Hematopoietic multipotent progenitor cell treated with erythropoietin and hydrocortisone succinate and interleukin-3 and kit ligand, for 4 days (in vitro differentiated cells): ENCODE measurements at places on chromosomes 2 and 18.
A peak's percentile ranks its signal among the peaks of the same experiment; 100 is the strongest.

- no peak for DNase-seq
Measured at GRCh38 chr2:179715871-179716270, 145.5 kb downstream of the ZNF385B start.

DNA sequence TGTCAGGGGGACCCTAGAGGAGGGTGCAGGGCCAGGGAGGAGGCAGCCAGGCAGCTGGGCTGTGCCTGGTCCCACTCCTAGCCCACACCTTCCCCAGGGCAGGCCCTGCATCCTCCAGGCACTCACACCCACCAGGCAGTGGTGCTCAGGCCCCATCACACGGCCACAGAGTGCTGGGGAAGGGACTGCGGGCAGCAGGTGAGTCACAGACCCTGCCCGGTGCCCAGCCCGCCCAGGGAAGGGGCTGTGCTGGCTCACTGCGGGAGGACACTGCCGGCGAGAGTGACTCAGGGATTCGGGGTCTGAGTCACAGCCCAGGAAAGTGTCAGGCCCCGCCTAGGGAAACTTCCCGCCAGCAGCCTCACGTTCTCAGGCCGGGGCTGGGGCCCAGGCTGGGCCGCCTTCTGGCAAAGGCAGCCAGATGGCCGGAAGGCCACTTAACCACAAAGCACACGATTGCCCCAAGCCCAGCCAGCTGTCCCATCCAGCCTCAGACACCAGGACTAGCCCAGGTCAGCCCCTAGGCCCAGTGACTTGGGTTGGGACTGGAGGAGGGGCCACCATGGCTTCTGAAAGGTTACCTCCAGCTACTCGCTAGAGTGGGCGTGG is 42.2 kb downstream of the BIN1 start:
- peak; percentile 95 for DNase-seq

- no peak for DNase-seq
Measured at GRCh38 chr2:190819840-190820301, 60.8 kb upstream of the GLS start.

- DNase-seq = peak; percentile 84
Measured at GRCh38 chr2:179410552-179411356, 146.1 kb upstream of the SESTD1 start.

- peak; percentile 86 for DNase-seq
Measured at GRCh38 chr18:3213300-3214059, 6.3 kb downstream of the MYOM1 start.

GRCh38 chr2:216576616-216577015 is 56.6 kb upstream of the IGFBP2 start:
- DNase-seq = no peak

GRCh38 chr2:64463781-64464180 is 9.8 kb downstream of the LGALSL start:
- no peak for DNase-seq

- DNase-seq = no peak
Measured at GRCh38 chr2:235709124-235709813, 215.4 kb downstream of the AGAP1 start.

- no peak for DNase-seq
Measured at GRCh38 chr18:32975163-32975436, 202.3 kb upstream of the KLHL14 start.

- no peak for DNase-seq
Measured at GRCh38 chr2:167052825-167053224, 164.5 kb downstream of the XIRP2 start.

GRCh38 chr2:98140210-98140609 is 53.2 kb downstream of the VWA3B start:
- no peak for DNase-seq

GRCh38 chr18:55484773-55485172 is 103.2 kb downstream of the TCF4 start:
- DNase-seq = no peak

- DNase-seq = no peak
Measured at GRCh38 chr2:84768840-84769239, 112.0 kb downstream of the TRABD2A start.

DNA sequence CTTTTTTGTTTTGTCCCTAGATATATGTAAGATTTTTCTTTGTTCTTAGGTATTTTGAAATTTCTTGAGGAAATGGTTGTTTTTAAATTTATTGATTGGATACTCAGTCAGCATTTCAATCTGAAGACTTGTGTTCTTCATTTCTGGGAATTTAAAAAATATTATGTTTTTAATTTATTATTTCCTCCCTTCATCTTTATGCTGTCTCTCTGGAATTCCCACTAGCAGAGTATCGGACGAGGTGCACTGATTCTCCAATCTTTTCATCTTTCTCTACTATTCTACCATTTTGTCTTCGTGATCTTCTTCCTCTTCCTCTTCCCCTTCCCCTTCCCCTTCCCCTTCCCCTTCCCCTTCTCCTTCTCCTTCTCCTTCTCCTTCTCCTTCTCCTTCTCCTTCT is 12.3 kb downstream of the SCTR start:
- no peak for DNase-seq

GRCh38 chr2:128645631-128646030 is 327.0 kb upstream of the HS6ST1 start:
- DNase-seq = no peak

GRCh38 chr2:160062292-160063005 is at the start of gene PLA2R1:
PLA2R1 (minus strand) TSS chr2:160062615; CDS start chr2:160062403, 212 bp downstream.
- peak; percentile 20 for DNase-seq

DNA sequence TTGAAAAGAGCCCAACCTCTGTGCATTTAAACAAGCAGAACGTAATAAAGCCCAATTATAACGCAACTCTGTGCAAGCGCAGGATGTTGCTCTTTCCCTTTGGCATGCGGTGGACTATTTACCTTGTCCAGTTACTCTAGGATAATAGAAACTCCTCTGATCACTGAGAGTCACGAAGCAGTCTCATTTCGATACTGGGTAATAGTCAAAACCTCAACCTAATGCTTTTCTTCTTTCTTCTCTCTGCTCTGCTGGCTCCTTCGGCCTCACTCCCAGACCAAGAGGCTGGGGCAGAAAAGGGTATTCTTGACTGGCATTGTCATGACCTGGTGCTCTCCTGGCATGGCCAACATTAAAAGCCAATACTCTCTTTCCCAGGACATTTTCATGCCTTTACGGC is 89.7 kb upstream of the GCFC2 start:
- DNase-seq = no peak

GRCh38 chr2:48045613-48046012 is 139.3 kb upstream of the FBXO11 start:
- DNase-seq = no peak

GRCh38 chr2:223068071-223068470 is 16.1 kb downstream of the KCNE4 start:
- DNase-seq = no peak

GRCh38 chr18:332721-333510 is 65.1 kb upstream of the THOC1 start:
- DNase-seq = no peak

DNA sequence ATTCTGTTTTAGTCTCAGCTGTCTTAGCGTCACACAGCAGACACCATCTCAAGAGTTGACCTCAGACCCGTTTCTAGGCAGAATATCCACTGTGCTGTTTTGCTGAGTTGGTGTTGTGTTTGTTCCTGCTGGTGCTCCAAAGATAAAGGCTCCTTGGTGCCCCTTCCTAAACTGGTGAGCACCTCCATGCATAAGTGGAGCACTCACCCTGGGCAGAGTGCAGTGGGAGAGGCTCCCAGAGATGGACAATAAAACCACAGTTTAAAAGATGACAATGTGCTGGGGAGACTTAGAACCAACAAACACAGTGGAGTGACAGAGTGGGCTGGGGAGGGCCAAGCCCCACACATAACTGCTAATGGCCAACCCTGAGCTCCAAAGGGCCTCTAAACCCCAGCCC is 271.1 kb downstream of the PHLPP1 start:
- DNase-seq = no peak
